Adrenal gland (tissue), 19 donors: ENCODE measurements at places on chromosomes 4 and X. TPM values are rescaled to one million over a fixed set of nuclear protein-coding genes. Genes with fewer than 3 reads are reported as not detected.

GRCh38 chr4:96784336-96784735, 944.4 kb downstream of the PDHA2 start:
- no peaks in the 10 kb centered on the region for H3K36me3 ChIP-seq
- no peak overlapping the region for H3K27ac ChIP-seq
- no peaks in the 10 kb centered on the region for H3K4me1 ChIP-seq
- H3K27me3 ChIP-seq, result no peaks in the 10 kb centered on the region
- H3K4me3 ChIP-seq, result no peak overlapping the region

GRCh38 chr4:93373893-93374860, 454.4 kb upstream of the ATOH1 start:
- no peaks in the 10 kb centered on the region for H3K4me1 ChIP-seq
- H3K27ac ChIP-seq, result no peak overlapping the region
- H3K4me3 ChIP-seq, result no peak overlapping the region
- DNase-seq, result no peak
- H3K27me3 ChIP-seq, result no peaks in the 10 kb centered on the region

DNA sequence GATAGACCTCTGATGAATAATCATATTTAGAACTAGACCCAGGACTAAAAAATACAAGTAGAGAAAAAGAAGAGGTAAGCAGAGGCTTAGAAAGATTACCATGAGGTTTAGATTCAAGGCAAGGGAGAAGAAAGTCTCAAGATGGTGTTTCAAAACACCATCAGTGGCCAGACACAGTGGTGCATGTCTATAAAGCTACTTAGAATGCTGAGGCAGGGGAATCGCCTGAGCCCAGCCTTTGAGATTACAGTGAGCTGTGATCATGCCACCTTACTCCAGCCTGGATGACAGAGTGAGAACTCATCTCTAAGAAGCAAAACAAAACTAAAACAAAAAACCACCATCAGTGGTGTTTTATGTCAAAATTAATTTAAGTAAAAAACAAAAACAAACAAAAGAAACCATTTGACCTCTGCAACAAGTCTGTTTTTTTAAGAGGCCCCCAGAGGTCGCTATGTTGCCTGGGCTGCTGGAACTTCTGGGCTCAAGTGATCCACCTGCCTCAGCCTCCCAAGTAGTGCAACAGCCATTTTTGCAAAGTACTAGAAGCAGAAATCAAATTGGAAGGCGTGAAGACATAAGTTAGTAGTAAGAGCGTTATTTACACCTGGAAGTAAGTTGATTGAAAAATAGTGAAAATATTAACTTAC, 784.3 kb downstream of the ADGRL3 start:
- H3K36me3 ChIP-seq, result no peaks in the 10 kb centered on the region
- H3K4me3 ChIP-seq, result no peak overlapping the region
- DNase-seq, result no peak
- no peaks in the 10 kb centered on the region for H3K27me3 ChIP-seq

DNA sequence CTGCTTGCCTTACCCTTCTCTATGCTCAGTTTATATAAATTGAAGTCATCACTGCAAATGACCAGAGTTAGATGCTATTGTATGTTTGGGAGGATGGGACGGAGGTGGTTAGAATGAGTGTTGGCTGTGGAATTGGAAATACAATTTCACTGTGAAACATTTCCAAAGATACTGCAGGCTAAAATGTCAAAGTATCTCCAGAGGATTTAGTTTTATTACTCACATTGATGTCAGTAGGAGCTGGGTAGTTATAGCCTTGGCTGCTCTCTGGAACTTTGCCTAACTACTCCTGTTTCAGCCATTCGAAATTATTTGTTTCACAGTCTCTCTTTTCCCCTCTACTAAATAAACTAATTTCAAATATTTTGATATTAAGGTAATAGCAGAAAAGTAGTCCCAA, 92.6 kb upstream of the PPP3CA start:
- H3K4me1 ChIP-seq, result no peaks in the 10 kb centered on the region
- no peak overlapping the region for H3K4me3 ChIP-seq
- no peaks in the 10 kb centered on the region for H3K27me3 ChIP-seq
- H3K27ac ChIP-seq, result no peak overlapping the region

GRCh38 chr4:98685225-98686042, 27.0 kb upstream of the TSPAN5 start:
- no peaks in the 10 kb centered on the region for H3K27me3 ChIP-seq
- no peak overlapping the region for H3K4me3 ChIP-seq
- no peaks in the 10 kb centered on the region for H3K4me1 ChIP-seq
- no peaks in the 10 kb centered on the region for H3K36me3 ChIP-seq
- no peak for DNase-seq

DNA sequence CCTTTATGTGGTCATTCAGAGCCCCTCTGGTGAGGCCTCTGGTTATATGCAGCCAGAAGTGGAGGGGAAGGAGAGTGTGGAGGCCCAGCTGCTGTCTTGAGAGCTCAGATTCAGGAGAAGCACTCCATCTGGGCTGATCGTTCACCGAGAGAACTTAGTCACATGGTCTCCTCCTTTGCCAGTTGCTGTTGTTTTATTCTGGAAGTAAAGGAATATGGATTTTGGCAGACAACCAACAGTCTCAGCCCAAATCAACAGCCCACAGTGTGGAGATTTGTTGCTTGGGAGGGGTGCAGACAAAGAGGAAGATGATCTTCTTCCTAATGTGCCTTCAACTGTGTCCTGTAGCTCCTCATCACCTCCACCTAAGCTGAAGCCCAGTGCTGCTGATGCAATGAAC, 355.4 kb downstream of the ANK2 start:
- no peak overlapping the region for H3K4me3 ChIP-seq
- H3K27me3 ChIP-seq, result no peaks in the 10 kb centered on the region

- H3K4me1 ChIP-seq, result no peaks in the 10 kb centered on the region
- no peak overlapping the region for H3K27ac ChIP-seq
- no peak overlapping the region for H3K4me3 ChIP-seq
- H3K36me3 ChIP-seq, result no peaks in the 10 kb centered on the region
- no peak for DNase-seq
- no peaks in the 10 kb centered on the region for H3K27me3 ChIP-seq
Observed at GRCh38 chr4:109211671-109212070, 90.8 kb downstream of the COL25A1 start.

DNA sequence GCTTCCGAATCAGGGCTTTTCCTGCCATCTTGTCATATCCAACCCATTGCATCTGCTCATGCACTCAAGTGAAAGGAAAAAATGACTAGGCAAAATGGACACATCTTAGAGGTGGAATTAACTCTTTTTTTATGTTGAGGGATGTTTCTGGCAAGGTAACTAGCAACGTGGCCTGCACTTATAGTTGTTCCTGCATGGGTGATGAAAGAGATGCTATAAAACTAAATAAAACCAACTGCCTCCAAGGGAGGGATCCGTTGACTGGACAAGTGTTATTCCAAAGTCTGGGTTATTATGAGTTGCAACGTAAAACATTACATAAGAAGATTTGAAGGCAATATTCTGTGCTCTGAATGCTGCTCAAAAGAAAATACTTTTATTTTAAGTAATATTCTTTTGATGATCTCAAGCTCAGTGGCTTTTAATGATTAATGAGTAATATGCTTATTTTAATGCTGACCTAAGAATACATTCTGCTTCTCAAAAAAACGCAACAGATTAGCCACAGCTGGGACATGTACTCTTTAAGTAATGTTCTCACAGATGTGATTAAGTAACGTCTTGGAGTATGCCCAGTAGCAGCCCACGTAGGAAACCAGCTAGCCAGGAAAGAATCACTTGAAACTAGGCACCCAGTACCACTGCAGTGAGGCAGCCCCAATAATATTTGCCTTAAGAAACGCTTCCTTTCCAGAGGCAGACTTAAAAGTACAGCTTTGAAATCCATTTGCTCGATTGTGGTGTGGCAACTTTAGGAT, 27.4 kb downstream of the KLF3 start:
- peaks cover 62% of the 10 kb centered on the region for H3K36me3 ChIP-seq
- DNase-seq, result no peak
- no peak overlapping the region for H3K27ac ChIP-seq
- H3K27me3 ChIP-seq, result no peaks in the 10 kb centered on the region
- no peak overlapping the region for H3K4me3 ChIP-seq

DNA sequence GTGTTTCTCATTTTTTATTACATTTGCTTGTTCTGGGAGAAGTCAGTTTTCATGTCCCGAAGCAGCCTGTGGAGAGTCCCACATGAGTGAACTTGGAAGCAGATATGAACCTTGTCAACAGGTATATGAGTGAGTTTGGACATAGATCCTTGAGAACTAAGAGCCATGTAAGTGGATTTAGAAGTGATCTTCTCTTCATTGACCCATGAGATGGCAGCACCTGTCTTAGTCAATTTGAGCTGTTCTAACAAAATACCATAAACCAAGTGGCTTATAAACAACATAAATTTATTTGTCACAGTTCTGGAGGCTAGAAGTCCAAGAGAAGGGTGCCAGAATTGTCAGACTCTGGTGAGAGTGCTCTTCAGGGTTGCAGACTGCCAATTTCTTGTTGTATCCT, 1043.8 kb downstream of the ADGRL3 start:
- H3K27ac ChIP-seq, result no peak overlapping the region
- H3K27me3 ChIP-seq, result no peaks in the 10 kb centered on the region
- no peak for DNase-seq
- no peaks in the 10 kb centered on the region for H3K36me3 ChIP-seq
- H3K4me3 ChIP-seq, result no peak overlapping the region
- H3K4me1 ChIP-seq, result no peaks in the 10 kb centered on the region

- H3K27ac ChIP-seq, result no peak overlapping the region
- no peaks in the 10 kb centered on the region for H3K4me1 ChIP-seq
- no peak overlapping the region for H3K4me3 ChIP-seq
- no peak for DNase-seq
- H3K36me3 ChIP-seq, result no peaks in the 10 kb centered on the region
- H3K27me3 ChIP-seq, result no peaks in the 10 kb centered on the region
Observed at GRCh38 chr4:55706541-55706940, 70.4 kb upstream of the NMU start.

- H3K27ac ChIP-seq, result no peak overlapping the region
- no peak overlapping the region for H3K4me3 ChIP-seq
- no peaks in the 10 kb centered on the region for H3K27me3 ChIP-seq
- peak; percentile 25 for DNase-seq
- H3K4me1 ChIP-seq, result no peaks in the 10 kb centered on the region
Observed at GRCh38 chr4:40933272-40934053, 183.7 kb downstream of the NSUN7 start.

GRCh38 chr4:8308856-8309771, 39.6 kb downstream of the HTRA3 start:
- no peaks in the 10 kb centered on the region for H3K36me3 ChIP-seq
- peaks cover 2% of the 10 kb centered on the region for H3K4me1 ChIP-seq
- no peak overlapping the region for H3K27ac ChIP-seq
- no peaks in the 10 kb centered on the region for H3K27me3 ChIP-seq
- H3K4me3 ChIP-seq, result no peak overlapping the region
- DNase-seq, result no peak

GRCh38 chr4:165972747-165973146, 99.7 kb downstream of the TLL1 start:
- H3K27me3 ChIP-seq, result no peaks in the 10 kb centered on the region
- no peak overlapping the region for H3K27ac ChIP-seq
- no peaks in the 10 kb centered on the region for H3K4me1 ChIP-seq
- H3K36me3 ChIP-seq, result no peaks in the 10 kb centered on the region
- no peak overlapping the region for H3K4me3 ChIP-seq

DNA sequence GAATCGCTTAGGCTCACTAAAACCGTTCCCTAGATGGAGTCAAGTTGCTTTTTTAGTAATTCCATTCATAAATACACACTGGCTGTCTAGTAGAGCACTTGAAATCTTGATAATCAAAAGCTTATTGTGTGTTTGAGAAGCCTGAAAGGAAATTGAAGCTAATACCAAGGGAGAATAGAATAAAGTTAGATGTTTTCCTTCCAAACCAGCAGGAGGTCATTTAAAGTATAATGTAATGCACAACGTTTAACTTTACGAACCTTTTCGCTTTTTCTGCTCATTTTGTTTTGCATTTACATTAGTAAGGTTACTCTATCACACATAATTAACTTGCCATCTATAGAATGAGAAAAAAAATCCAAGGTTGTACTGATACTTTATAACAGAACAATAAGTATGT, 440.9 kb downstream of the NKX6-1 start:
- DNase-seq, result no peak
- no peaks in the 10 kb centered on the region for H3K27me3 ChIP-seq
- no peaks in the 10 kb centered on the region for H3K36me3 ChIP-seq
- H3K4me3 ChIP-seq, result no peak overlapping the region
- H3K27ac ChIP-seq, result no peak overlapping the region

DNA sequence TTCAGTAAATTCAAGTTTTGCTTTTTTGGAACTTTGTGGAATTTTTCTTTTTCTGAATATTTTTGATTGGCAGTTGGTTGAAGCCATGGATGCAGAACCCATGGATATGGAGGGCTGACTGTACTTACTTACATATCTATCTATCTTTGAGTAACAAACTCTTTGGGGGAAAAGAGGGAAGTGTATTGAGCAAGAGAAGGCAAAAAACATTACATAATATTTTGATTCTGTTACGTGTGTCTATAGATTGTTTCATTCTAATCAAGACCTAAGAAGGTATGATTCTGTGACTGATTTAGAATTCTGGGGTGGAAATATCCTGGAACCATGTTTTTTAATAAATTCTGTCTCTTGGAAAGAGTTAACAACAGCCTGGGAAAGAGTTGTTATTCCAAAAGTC, 31.5 kb downstream of the GRSF1 start:
- H3K36me3 ChIP-seq, result peaks cover 13% of the 10 kb centered on the region
- no peaks in the 10 kb centered on the region for H3K27me3 ChIP-seq
- H3K4me1 ChIP-seq, result no peaks in the 10 kb centered on the region
- no peak for DNase-seq
- H3K4me3 ChIP-seq, result no peak overlapping the region
- no peak overlapping the region for H3K27ac ChIP-seq

DNA sequence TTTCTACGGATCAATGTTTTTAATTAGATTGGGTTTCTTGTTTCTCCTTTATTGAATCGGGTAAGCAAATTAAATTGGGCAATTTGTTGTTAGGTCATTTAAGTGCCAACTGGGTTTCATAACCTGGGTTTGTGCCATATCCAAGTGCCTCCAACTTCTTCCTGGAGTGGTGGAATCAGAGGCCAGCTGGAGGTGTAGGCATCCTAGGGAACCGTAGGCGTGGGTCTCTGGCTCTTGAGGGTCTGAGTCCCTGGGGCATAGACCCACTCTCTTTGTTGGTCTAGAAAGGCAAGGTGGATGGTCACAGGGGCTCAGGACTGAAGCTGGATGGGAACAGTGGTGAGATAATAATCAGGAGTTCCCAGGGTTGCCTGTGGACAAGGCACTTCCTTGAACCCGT, 18.3 kb downstream of the CNGA2 start:
- no peak overlapping the region for H3K27ac ChIP-seq
- DNase-seq, result no peak
- H3K36me3 ChIP-seq, result no peaks in the 10 kb centered on the region

- no peak for DNase-seq
- no peak overlapping the region for H3K27ac ChIP-seq
- H3K27me3 ChIP-seq, result no peaks in the 10 kb centered on the region
- H3K4me3 ChIP-seq, result no peak overlapping the region
Observed at GRCh38 chr4:137635108-137635507, 102.8 kb upstream of the PCDH18 start.

- no peaks in the 10 kb centered on the region for H3K4me1 ChIP-seq
- no peaks in the 10 kb centered on the region for H3K36me3 ChIP-seq
- H3K27me3 ChIP-seq, result no peaks in the 10 kb centered on the region
- H3K4me3 ChIP-seq, result no peak overlapping the region
- no peak for DNase-seq
Observed at GRCh38 chr4:108744307-108744706, 18.5 kb downstream of the ETNPPL start.

Gene RBM3
- polyA plus RNA-seq, result 224 TPM

Gene CD40LG
- polyA plus RNA-seq, result 0.07 TPM

Gene SRP72
- 32.4 TPM for polyA plus RNA-seq

Gene BBS12
- 1.5 TPM for polyA plus RNA-seq

Gene PAGE1
- polyA plus RNA-seq, result not detected

Gene BLOC1S4
- polyA plus RNA-seq, result 10.8 TPM

Gene SRPX2
- polyA plus RNA-seq, result 18.3 TPM

Gene NSUN7
- 2.1 TPM for polyA plus RNA-seq

Gene FGFBP1
- not detected for polyA plus RNA-seq

Gene SYP
- 18.6 TPM for polyA plus RNA-seq
